Fibroblast of pulmonary artery (primary cell): ENCODE measurements at places on chromosomes 7 and 10.

- DNase-seq = no peak
Observed at GRCh38 chr10:82661701-82662100, 786.7 kb downstream of the NRG3 start.

GRCh38 chr10:65891073-65891981 lies 1034.5 kb upstream of the LRRTM3 start:
- no peak for DNase-seq

DNA sequence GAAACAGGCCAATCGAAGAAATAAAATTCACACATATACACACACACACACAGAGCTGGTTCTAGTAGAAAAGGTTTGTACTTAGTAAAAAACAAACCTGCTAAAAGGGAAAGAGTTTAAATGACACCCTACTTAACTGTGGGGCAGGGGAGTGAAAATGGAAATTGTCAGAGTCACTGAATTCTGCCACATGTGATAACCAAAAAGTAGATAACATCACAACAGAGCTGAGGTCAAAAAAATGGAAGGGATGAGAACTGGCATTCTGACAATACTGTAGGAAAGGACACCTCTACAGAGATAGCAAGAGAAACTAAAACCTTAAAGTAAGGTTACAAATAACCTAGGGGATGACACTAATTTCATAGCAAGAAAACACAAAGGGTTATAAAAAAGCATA lies 74.6 kb downstream of the CACUL1 start:
- no peak for DNase-seq

GRCh38 chr7:139576179-139576973 lies 52.9 kb downstream of the CLEC2L start:
- DNase-seq = no peak

- no peak for DNase-seq
Observed at GRCh38 chr7:146417176-146417575, 300.6 kb downstream of the CNTNAP2 start.

GRCh38 chr7:150415161-150416153 lies 35.0 kb upstream of the GIMAP8 start:
- DNase-seq = no peak

GRCh38 chr10:19811540-19811939 lies 4.7 kb upstream of the PLXDC2 start:
- DNase-seq = peak; percentile 50

GRCh38 chr10:125016611-125017202 lies 74.8 kb downstream of the ZRANB1 start:
- DNase-seq = peak; percentile 51

DNA sequence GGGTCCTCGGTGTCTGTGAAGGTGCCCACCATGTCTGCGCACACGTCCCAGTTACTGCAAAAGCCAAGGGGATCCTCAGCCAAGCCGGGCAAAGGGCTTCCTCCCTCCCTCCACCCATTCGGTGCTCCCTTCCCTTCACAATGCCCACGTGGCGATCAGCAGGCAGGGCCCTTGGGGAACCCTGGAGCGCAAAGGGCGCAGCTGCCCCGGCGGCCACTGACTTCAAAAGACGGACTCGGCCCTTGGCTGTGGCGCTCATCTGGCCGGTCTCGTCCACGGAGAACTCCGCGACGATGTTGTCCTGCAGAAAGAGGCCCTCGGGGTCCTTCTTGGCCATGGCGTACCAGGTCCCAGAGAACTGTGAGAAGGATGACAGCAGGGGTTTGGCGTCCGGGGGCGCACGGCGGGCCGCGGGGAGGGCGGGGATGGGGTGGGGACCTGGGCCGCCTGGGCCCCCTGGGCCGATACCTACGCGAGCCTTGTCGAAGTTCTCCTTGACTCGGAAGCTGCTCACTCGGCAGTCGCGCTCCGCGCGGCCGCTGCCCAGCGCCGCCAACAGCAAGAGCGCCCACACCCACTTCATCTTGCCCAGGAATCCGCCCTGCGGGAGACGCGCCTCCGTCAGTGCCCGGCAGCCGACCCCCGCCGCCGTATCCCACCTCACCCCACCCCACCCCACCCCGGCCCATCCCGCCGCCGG lies 439 bp downstream of the RBP4 start:
- DNase-seq = peak; percentile 43

GRCh38 chr7:45610660-45611299 lies 36.6 kb downstream of the ADCY1 start:
- no peak for DNase-seq

DNA sequence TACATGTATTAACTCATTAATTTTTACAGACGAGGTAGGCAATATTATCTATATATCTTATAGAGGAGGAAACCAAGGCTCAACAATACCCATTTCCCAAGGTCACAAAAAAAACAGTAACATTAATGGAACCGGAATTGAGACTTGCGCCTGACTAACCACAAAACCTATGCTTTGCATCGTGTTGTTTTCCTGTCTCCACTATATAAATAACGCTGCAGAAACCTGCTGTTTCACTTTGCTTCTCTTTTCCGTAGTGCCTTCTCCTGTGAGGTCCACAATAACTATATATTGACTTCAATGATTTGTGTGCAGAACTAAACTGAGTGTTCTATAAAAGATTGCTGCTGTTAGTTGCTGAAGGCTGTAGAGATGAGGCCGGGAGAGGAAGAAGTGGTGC lies 97.7 kb upstream of the RPA3 start:
- DNase-seq = no peak

GRCh38 chr7:157266272-157266671 lies 70.5 kb upstream of the DNAJB6 start:
- no peak for DNase-seq

DNA sequence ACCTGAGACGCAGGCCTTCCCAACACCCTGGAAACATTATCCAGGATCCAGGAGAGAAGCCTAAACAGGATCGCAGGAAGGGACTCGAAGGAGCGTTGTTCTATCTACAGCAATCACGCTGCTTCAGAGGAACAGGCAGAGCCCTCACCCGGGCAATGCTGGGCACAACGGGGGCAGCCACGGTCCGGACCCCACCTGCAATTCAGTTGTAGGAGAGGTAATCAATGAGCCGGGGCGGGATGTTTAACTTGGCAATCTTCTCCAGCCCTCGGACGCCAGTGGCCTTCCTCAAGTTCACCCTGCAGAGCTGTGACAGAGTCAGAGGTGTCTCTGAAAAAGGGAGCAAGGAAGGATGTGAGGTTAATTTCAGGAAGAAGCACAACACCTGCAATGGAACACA lies 25.9 kb downstream of the ASB13 start:
- no peak for DNase-seq

GRCh38 chr10:62049624-62050345 lies 148.3 kb downstream of the ARID5B start:
- DNase-seq = peak; percentile 45

- no peak for DNase-seq
Observed at GRCh38 chr7:11699666-11700065, 132.3 kb downstream of the THSD7A start.

- peak; percentile 57 for DNase-seq
Observed at GRCh38 chr10:31622978-31623377, 304.0 kb downstream of the ZEB1 start.

- no peak for DNase-seq
Observed at GRCh38 chr7:82179311-82179710, 264.3 kb downstream of the CACNA2D1 start.

GRCh38 chr7:5774136-5774535 lies 7.3 kb downstream of the RNF216 start:
- DNase-seq = no peak

GRCh38 chr7:132398253-132398925 lies 177.9 kb downstream of the PLXNA4 start:
- no peak for DNase-seq

DNA sequence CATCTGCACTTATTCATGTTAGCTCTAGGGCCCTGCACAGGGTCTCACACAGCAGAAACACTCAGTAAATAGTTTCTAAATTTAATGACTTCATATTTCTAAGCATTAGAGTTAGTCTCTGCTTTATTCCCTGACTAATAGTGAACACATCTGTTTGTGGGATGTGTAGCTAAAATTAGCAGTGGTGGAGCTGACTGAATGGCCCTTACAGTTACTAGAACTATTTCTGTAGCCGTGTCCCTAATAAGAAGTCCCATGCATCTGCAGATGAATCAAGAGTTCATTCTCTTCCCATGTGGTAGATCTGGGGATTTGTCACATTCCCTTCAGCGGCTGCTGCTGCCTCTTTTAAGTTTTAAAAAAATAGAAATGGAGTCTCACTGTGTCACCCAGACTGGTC lies 11.7 kb downstream of the MAP3K8 start:
- DNase-seq = no peak

DNA sequence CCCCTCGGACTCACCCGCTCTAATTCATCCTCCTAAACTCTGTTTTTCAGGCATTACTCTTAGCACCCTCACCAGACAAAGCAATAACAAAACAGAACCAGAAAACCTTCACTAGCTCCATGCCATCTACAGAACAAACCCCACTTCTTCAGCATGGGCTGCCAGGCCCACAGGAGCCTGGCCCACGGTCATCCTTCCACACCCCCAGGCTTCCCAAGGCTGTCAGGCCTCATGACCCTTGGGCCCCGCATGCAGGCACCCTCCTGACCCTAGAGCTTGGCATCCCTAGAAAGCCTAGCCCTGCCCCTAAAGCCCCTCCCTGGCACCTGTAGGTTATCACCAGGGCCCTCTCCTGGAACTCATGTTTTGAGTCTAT lies 59.6 kb downstream of the PRKAG2 start:
- DNase-seq = no peak

- no peak for DNase-seq
Observed at GRCh38 chr10:75186310-75186709, 24.3 kb upstream of the VDAC2 start.

GRCh38 chr10:71494980-71495381 lies 98.3 kb downstream of the CDH23 start:
- no peak for DNase-seq

GRCh38 chr7:74656441-74656836 lies 1.1 kb upstream of the GTF2I start:
- DNase-seq = no peak

GRCh38 chr10:51023636-51024035 lies 50.7 kb upstream of the PRKG1 start:
- no peak for DNase-seq

DNA sequence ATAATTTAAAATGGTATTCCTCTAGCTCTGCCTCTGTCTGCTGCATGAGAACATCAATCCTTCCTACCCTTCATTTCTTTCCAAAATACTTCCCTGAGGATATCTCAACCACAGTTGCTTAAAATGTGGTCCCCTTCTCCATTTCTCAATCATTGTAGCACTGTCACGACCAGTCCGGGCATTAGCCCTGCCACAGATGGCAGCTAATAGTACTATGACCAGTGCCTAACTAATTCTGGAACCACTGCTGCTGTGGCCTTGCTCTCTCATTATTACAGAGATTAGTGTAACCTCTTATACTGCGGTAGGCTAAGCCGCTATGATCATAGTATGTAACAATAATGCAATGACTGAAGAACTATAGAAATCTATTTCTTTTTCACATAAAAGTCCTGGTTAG lies 66.0 kb downstream of the REEP3 start:
- DNase-seq = no peak

DNA sequence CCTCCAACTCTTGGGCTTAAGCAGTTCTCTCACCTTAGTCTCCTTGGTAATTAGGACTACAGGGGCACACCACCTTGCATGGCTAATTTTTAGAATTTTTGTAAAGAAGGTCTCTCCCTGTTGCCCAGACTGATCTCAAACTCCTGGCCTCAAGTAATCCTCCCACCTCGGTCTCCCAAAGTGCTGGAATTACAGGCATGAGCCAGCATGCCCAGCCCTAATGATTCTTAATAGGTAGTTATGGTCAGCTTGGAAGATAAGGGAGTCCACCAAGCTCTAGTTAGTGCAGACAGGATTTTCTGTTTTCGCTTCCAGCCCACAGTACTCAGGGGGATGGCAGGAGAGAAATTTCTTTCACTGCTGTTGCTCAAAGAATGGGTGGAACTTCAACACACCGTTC lies 127.9 kb upstream of the PLXDC2 start:
- no peak for DNase-seq
